ENCODE measurements at places on chromosomes 7 and 10.

DNA sequence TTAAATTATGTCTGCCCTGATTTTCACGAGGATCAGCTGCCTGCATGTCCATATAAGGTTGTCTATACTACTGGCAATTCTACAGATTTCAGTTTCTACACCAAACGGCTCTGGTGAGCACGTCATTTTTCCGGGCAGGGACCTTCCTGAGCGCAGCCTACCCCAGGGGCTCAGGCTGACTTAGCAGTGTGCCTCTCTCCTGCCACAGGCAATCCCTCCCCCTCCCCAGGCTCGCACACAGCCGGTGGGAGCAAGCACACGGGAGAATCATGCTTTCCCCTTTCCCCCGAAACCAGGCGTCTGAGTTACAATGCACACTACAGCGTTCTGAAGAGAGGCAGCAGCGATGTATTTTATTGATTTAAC, 1.7 kb downstream of the KLF6 start:
- DNase-seq, result peak; percentile 60

GRCh38 chr7:83324596-83324995, 161.9 kb upstream of the PCLO start:
- no peak for DNase-seq

DNA sequence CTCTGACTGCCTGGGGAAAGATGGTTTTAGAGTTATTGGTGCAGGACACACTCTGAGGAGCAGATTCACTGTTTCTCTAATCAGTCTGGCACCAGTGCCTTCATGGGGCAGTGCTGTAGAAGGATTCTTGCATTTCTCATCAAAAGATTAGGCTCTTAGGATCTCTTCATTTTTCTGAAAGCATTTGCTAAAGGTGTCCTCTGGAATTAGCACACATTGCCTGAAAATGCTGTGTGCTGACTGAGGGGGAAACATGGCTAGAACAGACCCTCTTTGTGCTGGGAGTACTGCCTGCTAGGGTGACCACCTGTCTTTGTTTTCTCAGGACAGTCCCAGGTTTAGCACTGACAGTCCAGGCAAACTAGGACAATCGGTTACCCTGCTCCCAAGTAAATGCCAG, 301.0 kb downstream of the PTEN start:
- no peak for DNase-seq

DNA sequence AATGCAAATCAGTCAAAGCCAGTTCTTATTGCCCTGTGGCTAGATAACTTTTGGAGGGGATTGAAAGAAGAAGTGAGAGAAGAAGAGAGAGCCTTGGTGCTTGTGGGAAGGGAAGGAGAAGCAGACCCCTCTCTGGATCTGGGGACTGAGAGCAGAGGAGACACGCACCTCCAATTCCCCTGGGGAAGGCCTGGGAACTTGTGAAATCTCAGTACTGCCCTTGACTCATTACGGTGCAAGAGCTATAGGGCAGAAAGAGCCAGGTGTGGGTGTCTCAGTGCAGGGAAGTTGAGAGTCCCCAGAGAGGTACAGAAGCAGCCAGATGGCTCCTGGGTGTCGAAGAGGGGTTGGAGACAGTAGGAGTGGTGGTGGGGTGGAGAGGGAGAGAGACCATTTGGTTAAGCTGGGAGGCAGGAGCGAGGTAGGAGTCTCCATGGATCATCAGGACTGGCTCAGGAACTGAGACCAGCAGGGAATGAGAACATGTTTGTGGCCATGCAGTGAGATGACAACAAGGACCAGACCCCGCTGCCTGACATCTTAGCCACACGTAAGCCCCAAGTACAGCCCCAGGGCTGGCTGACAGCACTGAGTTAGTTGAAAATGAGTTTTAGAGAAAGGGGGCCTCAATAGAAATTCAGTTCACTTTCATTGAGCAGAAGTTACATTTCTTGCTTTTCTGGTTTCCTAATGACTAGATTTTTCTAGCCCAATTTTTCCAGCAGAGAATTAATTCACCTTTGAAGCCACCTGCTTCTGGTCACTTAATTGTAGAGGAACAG, 238.2 kb downstream of the BUB3 start:
- DNase-seq, result no peak

- DNase-seq, result no peak
Measured at GRCh38 chr10:79079490-79080355, 11.0 kb downstream of the ZMIZ1 start.
